ENCODE measurements at places on chromosomes 6 and 20.

- H3K36me3 ChIP-seq: no peaks in the 10 kb centered on the region
- H3K4me1 ChIP-seq: peaks cover 24% of the 10 kb centered on the region
- H3K4me3 ChIP-seq: no peak overlapping the region
Observed at GRCh38 chr20:25989196-25989595, 292.5 kb upstream of the ZNF337 start.

DNA sequence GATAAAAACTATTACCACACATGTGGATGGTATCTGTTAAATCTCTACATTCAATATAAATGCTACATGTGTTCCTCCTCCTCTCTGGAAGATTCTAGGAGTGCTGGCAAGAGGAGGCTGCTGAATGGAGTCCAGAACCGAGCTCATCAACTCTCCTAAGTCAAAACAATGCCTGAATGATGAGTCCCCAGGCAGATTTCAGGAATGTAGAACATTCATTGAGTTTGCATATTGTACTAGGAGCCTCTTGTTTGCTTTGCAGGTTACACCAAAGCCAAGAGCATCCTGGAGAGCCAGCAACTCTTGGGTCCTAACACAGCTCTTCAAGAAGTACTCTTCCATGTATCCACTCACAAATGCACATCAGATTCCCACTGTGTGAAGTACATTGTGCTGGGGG is 117.6 kb upstream of the UST start:
- no peak overlapping the region for H3K4me3 ChIP-seq
- no peaks in the 10 kb centered on the region for H3K36me3 ChIP-seq
- H3K4me1 ChIP-seq: no peaks in the 10 kb centered on the region

DNA sequence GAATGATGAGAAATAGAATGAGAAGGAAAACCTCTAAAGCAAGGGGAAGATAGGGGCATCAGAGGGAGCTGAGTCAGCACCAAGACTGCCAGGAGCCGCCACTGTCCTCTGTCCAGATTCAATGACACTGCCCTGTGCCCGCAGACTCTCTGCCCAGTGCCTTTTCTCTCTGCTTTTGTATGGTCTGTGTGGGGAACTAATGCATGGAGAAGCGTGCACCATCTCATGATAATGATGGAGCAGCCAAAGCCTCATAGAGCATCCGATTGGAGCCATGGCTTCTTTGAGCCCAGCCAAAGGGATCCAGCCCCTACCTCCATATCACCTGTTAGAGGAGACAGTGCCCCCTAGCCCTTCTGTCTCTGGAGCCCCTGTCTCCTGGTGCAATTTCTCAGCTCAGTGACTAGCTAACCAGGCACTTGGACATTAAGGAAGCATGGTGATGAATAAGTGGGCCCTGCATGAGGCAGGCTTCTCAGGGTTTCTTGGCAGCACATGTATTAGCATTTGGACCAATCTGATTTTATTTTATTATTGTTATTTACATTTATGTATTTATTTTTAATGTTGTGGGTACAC is 6.5 kb upstream of the PFDN4 start:
- H3K4me1 ChIP-seq: no peaks in the 10 kb centered on the region
- H3K27ac ChIP-seq: no peak overlapping the region
- no peaks in the 10 kb centered on the region for H3K27me3 ChIP-seq
- H3K4me3 ChIP-seq: no peak overlapping the region

DNA sequence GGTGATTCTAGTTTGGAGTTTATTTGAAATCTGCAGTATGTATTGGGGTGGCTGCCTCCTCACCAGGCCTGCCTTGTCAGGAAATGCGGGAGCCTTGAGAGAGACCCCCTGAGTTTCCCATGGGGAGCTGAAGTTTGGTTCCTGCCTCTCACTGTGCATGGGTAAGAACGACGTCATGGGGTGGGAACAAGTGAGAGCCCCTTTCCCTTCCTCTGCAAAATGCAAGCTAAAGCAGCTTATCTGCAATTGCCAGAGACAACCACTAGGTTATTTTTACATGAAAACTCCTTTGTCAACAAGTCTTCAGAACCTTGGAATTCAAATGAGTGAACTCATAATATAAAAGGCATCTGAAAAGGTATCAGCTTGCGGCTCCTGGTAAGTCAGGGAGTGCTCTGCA is 58.4 kb downstream of the TMEM170B start:
- no peak overlapping the region for H3K4me3 ChIP-seq
- no peaks in the 10 kb centered on the region for H3K4me1 ChIP-seq
- H3K27me3 ChIP-seq: peaks cover 13% of the 10 kb centered on the region
- H3K27ac ChIP-seq: no peak overlapping the region
- DNase-seq: no peak

Measured in naive thymus-derived CD8-positive, alpha-beta T cell (primary cell).